ENCODE measurements at places on chromosomes 2 and 18.
A peak's percentile ranks its signal among the peaks of the same experiment; 100 is the strongest.

GRCh38 chr2:104561251-104561650, 292.7 kb upstream of the POU3F3 start:
- DNase-seq = no peak

DNA sequence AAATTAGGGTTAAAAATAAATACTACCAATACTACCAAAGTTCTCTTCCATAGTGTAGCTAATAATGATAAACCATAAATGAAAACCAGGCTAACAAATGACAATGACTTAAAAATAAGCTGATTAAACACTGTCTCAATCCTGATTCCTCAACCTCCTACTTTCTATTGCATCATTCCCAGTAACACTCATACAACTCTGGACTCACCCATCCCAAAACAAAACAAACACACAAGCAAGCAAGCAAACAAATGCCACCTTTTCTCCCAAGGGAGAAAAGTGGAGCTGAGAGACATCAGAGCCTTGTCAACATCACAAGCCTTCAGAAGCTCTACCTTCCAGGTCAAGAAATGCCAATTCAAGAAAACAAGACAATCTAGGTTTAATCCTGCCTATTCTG, 620.7 kb downstream of the NYAP2 start:
- no peak for DNase-seq

GRCh38 chr2:11899264-11899818, 152.9 kb downstream of the LPIN1 start:
- no peak for DNase-seq

DNA sequence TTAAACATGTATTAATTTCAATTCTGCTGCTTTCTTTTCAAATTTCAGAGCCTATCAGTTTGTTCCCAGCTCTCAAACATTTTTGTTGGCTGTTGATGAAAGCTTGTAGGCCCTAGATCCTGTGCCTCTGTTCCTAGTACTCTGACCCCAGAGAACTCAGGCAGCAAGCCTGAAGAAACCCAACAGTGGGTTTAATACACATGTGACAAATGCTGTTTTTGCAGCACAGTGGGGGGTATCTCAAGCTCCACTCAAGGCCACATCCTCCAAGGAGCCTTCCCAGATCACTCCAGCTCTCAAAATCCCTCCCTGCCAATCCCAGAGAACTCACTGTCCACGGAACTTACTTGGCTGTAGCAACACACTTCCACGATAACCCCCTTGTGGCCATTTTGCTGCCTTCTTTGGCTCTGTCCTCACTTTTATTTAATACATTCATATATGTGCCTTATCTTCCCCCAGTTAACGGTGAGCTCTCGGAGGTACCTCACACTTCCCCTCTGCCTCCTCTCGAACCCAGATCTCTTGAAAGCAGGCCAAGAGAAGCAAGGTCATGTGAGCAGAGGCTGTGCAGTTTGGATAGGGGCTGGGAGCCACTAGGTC, 122.4 kb downstream of the TNS1 start:
- DNase-seq = no peak

- peak; percentile 55 for DNase-seq
These were observed 27.5 kb downstream of the SIX2 start for GRCh38 chr2:44981714-44982108.

DNA sequence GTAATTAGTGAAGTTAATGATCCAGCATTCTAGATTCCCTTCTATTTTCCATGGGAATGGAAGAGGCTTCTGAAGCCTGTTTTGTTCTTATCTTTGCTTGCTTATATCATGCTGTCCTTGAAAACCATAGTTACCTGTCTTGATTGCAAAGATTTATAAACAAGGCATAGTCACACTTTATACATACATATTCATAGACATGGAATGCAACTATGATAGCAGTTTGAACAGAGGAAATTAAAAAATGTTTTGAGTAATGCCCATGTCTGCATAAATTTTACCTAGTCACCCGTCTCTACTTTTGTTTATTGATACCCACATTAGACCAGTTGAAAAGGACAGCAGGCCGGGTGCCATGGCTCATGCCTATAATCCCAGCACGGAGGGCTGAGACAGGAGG, 289.0 kb downstream of the PTPRM start:
- no peak for DNase-seq

GRCh38 chr2:121031568-121032340, 253.2 kb downstream of the TFCP2L1 start:
- DNase-seq = no peak

GRCh38 chr18:10995550-10995949, 153.8 kb downstream of the PIEZO2 start:
- no peak for DNase-seq

- DNase-seq = no peak
These were observed 291.0 kb upstream of the CDH19 start for GRCh38 chr18:66894851-66895250.

DNA sequence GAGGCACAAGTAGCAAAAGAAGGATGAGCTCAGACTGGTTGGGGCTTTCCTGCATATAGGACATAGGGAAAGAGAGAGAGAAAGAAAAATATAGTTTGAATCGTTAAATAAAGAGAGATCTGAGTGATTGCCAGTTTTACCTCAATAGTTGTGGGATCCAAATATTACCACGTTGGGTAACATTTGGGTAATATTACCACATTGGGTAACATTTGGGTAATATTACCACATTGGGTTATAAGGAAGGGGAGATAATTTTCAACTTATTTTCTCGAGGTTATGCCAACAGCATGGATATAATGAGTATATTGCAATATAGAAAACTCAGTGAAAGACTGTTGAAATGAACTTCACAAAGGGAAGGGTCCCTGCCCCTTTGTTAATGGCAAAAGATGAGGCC, 20.7 kb downstream of the SP140 start:
- DNase-seq = no peak

DNA sequence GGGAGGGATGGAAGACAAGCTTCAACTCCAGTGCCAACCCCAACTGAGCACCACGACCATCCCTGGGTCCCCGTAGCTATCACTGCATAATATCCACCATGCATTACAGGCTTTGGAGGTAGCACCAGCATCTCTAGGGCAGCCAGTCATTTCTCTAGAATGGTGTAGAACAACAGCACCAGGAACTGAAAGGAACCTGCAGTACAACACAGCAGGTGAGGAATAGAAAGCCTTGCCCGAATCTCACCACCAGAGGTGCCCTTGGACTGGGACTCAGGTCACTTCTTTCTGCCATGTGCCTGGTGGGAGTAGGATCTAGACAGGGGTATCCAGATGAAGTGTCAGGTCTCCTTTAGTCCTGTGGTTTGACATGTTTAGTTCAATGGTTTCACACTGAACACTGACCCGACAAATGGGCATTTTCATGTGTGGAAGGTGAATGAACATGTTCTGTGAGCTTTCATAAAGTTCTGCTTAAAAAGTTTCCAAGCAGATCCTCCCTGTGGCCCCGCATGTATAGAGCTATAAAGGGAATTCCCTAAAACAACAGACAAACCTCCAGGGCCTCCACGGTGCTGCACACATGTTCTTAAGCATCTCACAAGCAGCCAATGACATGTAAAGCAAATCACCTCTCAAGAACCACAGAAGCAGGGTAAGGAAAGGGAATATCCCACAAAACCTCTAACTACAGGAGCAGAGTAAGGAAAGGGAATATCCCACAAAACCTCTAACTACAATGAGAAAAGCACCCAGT, 208.3 kb downstream of the AFF3 start:
- DNase-seq = no peak

GRCh38 chr2:43792653-43793052, 18.8 kb downstream of the DYNC2LI1 start:
- DNase-seq = no peak

DNA sequence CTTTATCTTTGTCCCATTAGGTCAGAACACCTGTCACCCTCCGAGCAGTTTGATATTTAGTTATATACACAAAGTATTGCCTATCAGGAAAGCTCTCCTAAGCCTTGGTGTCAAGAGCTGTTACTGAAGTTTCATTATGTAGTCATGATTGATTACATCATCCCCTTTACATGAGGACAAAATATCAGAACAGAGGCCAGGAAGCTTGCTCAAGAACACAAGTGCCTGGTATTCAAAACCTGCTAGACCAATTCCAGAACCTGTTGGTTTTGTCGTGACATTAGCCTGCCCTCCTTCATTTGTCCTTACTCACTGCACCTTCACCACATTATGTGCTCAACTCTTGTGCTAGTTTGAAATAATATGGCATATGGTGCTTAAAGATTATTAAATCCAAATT, 377.1 kb downstream of the CDH19 start:
- DNase-seq = no peak

- DNase-seq = no peak
These were observed 46.2 kb downstream of the GREB1 start for GRCh38 chr2:11579867-11580659.

- DNase-seq = no peak
These were observed 69.9 kb upstream of the MAPRE2 start for GRCh38 chr18:34971313-34971712.

DNA sequence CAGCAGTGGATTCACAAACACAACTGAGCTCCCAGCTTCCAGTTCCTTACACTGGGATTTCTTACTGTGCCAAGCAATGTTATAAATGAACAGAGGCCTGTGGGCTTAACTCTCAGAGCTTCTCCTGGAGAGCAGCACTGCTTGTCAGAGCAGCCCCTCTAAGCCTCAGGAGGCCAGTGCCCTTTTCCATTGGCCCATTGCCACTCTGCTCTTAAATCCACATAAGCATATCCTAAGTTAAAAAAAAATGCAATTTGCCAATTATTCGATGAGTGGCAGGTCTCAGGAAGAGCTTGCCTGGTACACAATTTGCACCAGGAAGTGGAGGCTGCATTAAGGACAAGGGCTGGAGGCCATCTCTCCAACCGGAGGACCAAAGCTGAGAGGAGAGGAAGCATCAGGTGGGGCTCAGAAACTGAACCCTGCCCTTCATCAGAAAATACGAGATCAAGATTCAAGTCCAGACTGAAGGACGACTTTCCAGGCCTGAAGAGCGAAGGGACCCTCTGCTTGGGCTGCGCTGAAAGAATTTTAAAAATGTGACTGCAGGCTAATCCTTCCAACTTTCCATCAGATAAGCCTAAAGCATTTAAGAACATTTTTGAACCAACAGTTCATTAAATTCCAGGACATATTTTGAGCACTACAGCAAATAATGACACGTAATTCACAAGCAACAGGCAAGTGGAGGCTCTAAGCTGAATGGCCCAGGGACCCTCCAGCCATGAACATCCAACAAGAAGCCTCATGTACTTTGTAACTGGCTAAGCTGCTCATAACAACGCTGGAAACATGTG, 28.4 kb upstream of the PXDN start:
- no peak for DNase-seq

DNA sequence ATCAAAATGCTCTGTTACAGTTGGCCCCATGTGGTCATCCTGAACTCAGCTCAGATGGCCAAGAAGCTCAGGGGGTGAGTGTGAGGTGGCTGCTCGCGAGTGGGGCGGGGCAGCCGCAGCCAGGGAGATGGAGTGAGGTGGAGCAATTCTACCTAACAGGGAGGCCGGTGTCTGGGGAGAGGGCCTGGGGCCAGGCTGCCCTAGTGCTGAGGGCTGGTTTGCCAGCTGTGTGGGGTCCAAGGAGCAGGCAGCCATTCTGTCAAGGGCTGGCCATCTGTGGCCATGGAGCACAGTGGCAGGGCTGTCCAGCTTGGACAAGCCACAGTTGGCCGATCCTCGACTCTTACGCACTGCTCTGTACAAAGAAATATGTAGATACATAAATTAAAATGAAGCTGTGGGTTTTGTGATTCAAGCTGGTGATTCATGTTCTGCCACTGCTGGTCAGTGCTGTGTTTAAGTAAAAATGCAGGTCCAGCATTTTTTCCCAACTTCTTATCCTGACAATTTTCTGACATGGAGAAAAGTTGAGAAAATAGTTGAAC, 82.1 kb downstream of the HS6ST1 start:
- DNase-seq = no peak

GRCh38 chr2:203798296-203799087, 69.1 kb upstream of the CTLA4 start:
- DNase-seq = no peak

DNA sequence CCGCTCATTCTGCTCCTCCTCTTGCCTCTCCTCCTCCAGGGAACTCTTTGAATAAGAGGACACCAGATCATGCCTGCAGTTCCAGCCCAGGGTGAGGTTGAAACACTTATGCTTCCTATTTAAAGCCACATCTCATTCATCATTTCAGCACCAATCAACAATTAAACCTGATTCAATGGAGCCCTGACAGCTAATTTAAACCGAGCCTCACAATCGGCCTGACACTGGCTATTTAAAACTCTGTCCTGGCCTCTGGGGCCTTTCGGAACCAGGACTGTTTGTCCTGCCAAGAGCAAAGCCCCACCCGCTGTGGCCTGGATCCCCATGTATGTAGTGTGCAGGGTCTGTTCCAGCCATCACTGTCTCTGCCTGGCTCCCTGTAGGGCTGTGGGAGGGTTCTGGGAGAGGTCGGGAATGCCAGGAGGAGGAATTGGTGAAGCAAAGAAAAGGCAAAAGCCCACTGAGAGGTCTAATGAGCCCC, 97.4 kb downstream of the MCFD2 start:
- DNase-seq = no peak

GRCh38 chr18:45733535-45733934, 9.6 kb downstream of the SLC14A1 start:
- no peak for DNase-seq

GRCh38 chr2:143572421-143572820, 443.2 kb downstream of the ARHGAP15 start:
- no peak for DNase-seq

DNA sequence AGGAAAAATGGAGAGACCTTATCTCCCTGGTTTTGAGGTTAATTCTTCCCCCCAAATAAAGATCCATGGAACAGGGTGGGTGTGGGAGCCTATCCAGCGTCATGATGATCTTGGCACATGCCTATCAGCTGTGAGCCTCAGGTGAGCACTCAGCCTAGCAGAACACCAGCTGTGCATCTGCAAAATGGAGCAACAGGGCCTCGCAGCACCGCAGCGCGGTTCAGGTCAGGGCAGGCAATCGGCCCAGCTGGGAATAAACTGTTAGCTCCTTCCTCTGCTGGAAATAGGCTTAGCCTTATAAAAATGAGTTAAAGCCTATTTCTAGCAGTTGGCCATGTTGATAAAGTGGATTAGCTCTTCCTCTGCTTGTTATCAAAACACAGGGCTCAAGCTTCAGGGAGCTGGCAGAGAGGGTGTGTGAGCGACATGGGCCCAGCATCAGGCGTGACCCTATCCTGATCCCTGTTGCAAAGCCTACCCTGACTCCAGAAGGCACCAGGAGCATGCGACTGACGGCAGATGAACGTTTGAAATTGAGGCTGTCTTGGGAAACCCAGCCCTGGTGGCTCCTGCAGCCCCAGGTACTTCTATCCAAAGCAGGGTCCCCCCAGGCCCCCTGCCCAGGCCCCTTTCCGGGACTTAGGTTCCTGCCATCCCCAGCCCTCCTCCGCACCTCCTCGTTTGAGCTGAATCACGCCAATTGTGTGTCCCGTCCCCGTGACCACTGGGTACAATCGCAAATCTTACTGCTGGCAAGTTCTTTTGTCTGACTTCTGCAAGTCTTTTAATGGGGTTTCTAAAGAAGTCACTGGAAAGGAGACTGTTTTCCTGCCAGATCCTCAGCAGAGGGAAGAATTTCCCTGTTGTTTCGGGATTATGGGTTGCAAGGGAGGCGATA, 35.4 kb downstream of the ARHGEF4 start:
- no peak for DNase-seq

Data from DMS153 (cell line).